ENCODE measurements at places on chromosomes 12 and 14.

- DNase-seq: no peak
Measured at GRCh38 chr14:95502381-95502950, 14.0 kb downstream of the SYNE3 start.

GRCh38 chr12:27937768-27938167, 34.8 kb downstream of the PTHLH start:
- DNase-seq: no peak

GRCh38 chr14:42555365-42555764, 948.7 kb downstream of the LRFN5 start:
- DNase-seq: no peak

- no peak for DNase-seq
Measured at GRCh38 chr12:4828176-4828575, 81.5 kb upstream of the KCNA1 start.

DNA sequence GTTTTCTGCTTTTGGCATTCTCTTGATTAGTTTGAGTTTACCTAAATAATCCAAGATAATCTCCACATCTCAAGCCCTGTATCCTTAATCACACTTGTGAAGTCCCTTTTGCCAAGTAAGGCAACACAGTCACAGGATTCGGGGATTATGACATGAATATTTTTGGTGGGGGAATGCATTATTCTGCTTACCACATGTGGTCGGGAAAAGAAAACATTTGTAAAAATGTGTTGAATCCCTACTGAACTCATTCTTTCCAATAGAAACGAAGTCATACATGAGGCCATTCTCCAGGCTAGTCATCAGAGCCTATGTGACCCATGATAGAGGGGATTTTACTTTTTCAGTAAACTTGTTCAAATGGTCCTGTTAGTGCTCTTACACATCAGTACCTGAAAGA, 58.5 kb upstream of the PRICKLE1 start:
- no peak for DNase-seq

- peak; percentile 30 for DNase-seq
Measured at GRCh38 chr12:85575120-85576096, 260.8 kb downstream of the RASSF9 start.

DNA sequence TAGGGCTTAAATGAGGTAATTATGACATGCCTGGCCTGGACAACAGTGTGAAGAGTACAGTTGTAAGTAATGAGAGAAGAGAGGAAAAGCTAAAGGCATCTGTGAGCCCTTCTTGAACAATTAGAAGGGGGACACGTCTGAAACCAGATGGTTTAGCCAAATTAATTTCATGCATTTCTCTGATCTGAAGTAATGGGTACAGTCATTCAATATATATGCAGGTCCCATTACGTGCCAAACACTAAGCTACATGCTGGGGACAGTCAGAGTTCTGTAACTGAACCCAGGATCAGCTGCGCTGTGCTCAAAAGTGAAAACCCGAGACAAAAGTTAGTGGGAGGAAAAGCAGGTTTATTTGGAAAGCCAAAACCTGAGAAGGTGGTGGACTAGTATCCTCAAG, 207.2 kb upstream of the TMTC1 start:
- no peak for DNase-seq

DNA sequence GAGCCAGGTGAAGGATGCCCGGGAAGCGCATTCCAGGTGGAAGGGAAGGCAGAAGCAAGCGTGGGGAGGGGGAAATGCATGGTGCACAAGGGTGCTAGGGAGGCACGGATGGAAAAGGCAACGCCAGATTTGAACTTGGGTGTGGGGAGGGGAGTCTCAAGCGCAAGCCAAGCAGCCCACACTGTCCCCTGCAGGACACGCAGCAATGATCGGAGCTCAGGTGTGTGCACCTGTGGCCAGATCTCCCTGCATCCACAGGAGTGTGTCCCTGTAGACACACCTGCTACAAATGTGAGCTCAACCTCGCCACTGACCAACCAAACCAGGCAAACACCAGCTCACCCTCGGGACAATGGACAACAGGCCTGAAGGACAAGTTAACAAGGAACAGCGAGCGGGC, 63.2 kb downstream of the SCARB1 start:
- DNase-seq: no peak

GRCh38 chr12:121581686-121582429, 1.0 kb upstream of the KDM2B start:
- peak; percentile 55 for DNase-seq

Data from left ventricle myocardium superior (tissue), 1 donor.